ENCODE measurements at places on chromosomes 4 and X.

DNA sequence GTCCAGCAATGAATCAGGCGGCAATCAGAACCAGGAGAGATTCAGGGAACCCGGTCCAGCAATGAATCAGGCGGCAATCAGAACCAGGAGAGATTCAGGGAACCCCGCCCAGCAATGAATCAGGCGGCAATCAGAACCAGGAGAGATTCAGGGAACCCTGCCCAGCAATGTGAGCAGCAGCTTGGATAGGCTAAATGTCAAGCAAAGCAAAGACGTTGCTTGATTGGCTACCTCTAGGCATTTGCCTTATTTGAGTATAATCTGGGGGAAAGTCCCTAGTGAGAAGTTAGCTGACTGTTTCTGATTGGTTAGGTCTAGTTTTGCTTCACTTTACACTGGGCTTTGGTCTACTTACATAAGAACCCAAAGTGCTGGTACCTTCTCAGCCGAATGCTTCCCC is 1212.2 kb upstream of the TENM3 start:
- DNase-seq: no peak

DNA sequence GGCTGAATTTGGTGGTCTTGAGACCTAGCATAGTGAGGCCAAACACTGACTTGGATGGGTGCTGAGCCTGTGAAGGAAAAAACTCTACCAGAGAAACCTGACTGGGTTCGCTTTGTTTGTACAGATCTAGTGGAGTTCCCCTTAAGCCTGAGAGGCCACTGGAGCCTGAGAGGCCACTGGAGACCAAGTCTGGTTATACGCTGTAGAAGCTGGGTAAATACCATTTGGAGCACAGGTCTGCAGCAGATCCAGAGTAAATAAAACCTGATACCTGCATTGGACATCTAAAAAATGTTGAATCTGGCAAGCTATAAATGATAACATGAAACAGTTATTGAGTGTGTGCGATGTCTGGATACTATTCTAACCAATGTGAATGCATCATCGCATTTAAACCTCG is 104.3 kb upstream of the IGSF1 start:
- DNase-seq: no peak

- no peak for DNase-seq
These were observed 16.2 kb upstream of the NAT8L start for GRCh38 chr4:2042947-2043395.

DNA sequence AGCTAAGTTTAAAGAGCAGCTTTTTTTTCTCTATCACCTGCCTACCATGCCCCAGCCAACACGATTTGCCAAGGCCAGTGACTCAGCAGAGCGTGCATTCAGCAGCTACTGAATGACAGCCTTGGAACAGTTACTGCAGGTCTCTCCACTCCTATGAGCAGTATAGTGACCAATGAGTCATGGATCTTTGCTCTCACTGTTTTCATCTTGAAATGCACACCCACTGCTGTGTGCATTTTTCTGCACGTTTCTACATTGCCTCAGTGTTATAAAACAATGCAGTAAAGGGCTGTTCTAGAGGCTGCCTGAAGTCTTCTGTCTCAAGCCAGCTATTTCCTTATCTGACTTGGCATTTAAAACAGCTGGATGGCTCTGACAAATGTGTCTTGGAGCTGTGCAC is 66.0 kb upstream of the C4orf54 start:
- no peak for DNase-seq
